Ureter (tissue), 1 donor: ENCODE measurements at places on chromosomes 4 and X.

GRCh38 chrX:41025926-41026701, 59.1 kb upstream of the USP9X start:
- DNase-seq = no peak

DNA sequence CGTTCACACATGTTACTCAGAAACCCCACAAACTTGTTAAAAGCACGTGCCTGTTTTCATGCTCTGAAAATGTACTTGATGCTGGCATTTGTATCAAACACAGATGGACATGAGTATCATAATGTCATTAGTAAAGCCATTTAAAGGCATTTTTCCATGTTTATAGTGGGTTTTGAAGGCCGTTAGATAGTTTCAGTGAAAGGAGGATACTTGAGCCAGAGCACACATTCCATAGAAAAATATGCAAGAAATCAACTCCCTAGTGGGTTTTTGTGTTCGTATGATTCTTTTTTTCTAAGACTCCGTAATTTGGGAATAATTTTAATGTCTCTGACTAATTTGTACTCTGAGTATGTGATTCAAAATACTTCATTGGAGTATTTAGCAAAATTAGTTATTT, 216.2 kb upstream of the BMP3 start:
- DNase-seq = no peak

DNA sequence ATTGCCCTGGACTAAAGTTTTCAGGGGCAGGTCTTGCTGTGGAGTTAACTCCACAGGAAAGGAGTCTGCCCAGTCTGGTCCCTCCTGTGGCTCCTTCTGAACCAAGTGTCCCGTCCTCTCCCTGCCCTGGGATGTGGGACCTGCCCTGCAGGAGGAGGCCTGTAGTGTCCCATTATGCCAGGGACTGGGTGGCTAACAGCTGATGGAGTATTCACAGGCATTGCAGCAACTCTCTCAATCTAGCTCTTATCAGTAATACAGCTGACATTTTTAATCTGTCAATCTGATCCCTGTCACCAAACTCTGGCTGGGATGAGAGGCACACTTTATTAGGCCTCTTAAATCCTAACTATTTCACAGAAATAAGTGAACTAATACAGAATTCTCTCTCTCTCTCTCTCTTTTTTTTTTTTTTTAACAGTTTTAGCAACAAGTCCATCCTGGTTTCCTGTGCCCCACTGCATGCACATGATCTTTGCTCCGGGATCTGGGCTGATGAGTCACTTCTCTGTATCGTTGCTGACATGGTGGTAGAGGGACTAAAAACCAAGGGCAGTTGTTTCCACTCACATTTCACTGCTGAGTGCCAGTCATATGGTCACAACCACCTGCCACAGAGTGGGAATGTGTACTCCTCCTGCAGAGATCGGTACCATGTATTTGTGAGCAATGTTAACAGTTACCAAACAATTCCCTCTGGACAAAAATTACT, 39.1 kb downstream of the HAND2 start:
- no peak for DNase-seq

GRCh38 chr4:164648151-164648848, 105.6 kb upstream of the SMIM31 start:
- DNase-seq = no peak

GRCh38 chrX:149631234-149632165, at the start of gene TMEM185A:
Gene TMEM185A (minus strand): TSS chrX:149631792. CDS start chrX:149631580, 212 bp downstream.
- peak; percentile 62 for DNase-seq

GRCh38 chr4:17726911-17727310, 54.5 kb downstream of the FAM184B start:
- no peak for DNase-seq

DNA sequence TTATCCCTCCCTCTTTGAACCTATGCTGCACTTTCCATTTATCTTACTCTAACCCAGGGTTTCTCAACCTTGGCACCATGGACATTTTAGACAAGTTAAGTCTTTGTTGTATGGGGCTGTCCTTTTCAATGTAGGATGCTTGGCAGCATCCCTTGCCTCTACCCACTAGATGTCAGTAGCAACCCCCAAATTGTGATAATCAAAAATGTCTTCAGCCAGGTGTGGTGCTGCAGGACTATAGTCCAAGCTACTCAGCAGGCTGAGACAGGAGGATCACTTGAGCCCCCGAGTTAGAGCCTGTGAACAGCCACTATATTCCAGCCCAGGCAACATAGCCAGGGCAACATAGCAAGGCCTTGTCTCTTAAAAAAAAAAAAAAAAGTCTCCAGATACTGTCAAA, 7.0 kb downstream of the LRCH2 start:
- no peak for DNase-seq

- DNase-seq = no peak
These were observed 17.6 kb downstream of the FRAS1 start for GRCh38 chr4:78074759-78075158.

DNA sequence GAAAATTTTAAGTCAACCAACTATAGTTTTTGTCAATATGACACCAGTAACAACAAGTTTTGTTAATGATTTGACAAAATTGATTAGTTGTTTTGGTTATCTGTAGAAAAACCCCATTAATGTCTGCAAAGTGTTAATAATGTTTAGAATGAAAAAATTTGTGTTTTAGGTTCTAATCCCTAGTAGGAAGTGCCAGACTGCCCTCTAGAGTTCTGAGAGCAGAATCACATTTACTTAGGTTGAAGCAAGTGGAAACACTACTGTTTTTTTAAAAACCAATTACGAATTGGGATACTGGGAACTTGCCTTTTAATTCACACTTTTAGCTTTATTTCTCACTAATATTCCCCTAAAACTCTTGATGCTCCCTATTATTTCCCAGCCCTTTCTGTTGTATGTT, 101.1 kb upstream of the CYLC1 start:
- no peak for DNase-seq

DNA sequence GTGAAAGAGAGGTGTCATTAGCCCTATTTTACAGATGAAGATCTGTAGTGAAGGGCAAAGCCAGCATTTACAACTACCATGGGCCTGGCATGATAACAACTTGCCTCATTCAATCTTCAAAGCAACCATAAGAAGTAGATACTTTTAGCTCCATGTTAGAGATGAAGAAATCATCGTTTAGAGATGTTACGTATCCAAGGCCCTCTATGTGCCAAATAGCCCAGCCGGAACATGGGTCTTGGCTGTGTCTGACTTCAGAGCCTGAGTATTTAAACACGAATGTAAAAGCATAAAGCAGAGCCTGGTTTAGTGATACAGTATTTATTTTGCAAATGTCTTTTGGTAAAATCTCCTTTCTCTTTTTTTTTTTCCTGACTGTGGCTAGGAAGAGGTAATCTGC, 197.1 kb downstream of the RASL11B start:
- DNase-seq = no peak

- DNase-seq = no peak
These were observed 312.6 kb upstream of the FTHL17 start for GRCh38 chrX:31384471-31384870.

DNA sequence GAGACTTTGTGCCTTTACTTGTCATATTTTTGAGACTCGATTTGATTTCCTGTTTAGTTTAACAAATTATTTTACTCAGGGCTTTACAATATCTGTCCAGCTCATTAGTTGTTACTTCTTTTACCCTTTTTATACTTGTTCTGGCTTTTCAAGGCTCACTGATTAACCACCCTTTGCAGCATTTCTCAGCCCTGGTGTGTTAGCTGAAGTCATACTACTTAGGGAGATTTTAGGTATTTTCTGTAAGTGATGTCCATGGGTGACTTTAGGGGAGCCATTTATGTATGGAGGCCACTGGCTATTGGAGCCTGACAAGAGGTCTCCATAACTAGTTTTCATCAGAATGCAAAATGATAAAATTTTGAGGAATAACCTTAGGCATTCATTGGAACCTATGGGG, 147.2 kb downstream of the RPA4 start:
- no peak for DNase-seq
